ENCODE measurements at places on chromosomes 5 and 9.

DNA sequence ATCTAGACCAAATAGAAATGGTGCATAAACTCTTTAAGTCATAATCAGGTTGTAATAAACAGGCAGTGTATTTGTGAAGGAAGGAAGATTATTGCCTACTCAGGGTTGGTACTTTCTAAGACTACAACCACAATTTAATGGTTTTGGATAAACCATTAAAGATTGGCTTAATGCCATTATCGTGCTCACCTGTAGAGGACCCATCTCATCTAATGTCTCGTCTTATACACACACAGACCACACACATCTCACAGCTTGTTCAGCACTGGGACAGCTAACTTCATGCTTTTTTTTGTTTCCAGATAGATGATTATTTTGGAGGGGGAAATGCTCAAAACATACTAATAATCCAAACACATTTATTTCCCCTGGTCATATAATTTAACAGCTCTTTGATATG, 175.7 kb upstream of the SLC12A2 start:
- DNase-seq, result no peak

DNA sequence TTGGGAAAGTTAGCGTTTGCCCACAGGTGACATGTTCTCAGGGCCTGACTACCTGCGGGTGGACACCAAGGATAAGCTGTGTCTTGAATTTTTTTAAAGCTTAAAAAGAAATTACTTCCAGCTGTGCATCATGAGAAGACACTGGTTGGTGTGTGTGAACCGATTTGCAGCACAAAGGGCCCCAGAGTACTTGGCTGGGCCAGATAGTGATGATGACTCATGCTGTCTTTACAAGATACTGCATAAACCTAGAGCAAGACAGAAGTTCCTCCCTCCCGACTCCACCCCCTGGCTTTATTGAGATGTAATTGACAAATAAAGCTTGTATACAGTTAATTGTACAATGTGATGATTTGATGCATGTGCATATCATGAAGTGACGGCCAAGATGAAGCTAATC, 212.8 kb downstream of the NXNL2 start:
- no peak for DNase-seq

- DNase-seq, result no peak
Measured at GRCh38 chr9:5185220-5185840, at the start of gene INSL6. TSS of gene INSL6 (minus strand) at chr9:5185639. CDS start at chr9:5185602, 37 bp downstream.

- DNase-seq, result no peak
Measured at GRCh38 chr9:107694390-107694789, 204.8 kb upstream of the KLF4 start.

- no peak for DNase-seq
Measured at GRCh38 chr5:167767795-167768194, 523.6 kb upstream of the WWC1 start.

DNA sequence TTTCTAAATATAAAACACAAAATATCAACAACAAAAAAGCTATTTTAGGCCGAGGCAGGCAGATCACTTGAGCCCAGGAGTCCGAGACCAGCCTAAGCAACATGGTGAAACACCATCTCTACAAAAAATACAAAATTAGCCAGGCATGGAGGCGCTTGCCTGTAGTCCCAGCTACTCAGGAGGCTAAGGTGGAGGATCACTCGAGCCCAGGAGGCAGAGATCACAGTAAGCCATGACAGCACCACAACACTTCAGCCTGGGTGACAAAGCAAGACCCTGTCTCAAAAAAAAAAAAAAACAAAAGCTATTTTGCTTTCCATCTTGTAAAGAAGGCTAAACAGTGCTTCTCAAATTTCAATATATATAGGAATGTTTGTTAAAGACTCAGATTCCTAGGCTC, 11.3 kb downstream of the C5orf15 start:
- no peak for DNase-seq

- DNase-seq, result no peak
Measured at GRCh38 chr5:97096191-97096590, 46.2 kb downstream of the LIX1 start.

- peak; percentile 67 for DNase-seq
Measured at GRCh38 chr5:141637767-141638419, 1.1 kb downstream of the RELL2 start.

GRCh38 chr9:132877824-132878694, at the start of gene AK8:
TSS of gene AK8 (minus strand) at chr9:132878284. CDS start at chr9:132878255, 29 bp downstream.
- DNase-seq, result peak; percentile 75

DNA sequence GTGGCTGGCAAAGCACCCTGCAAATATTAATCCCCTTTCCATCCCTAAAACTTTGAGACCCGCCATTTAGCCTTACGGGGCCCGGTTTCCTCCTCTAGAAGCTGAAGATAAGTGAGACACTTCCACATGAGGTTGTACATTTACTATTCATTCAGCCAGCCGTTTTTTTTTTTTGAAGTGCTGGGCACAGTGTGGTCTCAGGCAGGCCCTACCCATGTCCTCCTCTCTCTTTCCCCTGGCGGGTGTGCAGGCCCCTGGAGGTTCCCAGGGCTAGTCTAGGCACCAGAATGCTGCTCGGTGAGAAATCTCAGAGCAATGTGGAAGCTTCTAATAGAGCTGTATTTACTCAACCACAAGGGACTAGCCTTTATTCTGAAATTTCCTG, 107.4 kb upstream of the LARP1 start:
- peak; percentile 26 for DNase-seq

DNA sequence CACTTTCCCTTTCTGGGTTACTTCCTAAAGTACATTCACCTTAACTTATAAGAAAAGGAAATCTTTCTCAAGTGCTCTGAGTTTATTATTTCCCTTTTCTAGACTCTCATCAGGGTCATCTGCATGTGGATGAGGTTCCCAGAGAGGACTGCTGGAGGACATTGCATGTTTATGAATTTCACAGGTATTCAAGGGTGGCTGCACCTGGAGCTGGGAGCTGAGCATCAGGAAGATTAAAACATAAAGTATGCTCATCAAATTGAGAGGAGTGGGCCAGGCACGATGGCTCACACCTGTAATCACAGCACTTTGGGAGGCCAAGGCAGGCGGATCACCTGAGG, 34.7 kb upstream of the PLIN2 start:
- no peak for DNase-seq

DNA sequence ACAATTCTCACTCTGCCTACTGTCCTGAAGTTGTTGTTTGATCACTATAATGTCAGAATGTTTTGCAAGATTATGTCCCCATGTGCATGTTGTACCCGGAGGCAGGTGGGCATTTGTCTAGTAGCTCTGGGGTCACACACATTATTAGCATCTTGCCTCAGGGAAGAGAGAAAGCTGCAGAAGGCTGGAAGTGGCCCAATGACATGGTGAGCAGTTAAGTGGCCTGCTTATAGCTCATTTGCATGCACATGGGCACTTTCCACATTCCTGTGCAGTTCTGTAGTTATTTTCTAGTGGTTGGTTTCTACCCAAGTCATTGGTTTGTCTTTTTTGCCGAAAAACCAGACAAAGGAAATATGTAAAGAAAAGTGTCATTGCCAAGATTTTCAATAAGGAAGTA, 80.9 kb downstream of the MAP1B start:
- DNase-seq, result no peak

DNA sequence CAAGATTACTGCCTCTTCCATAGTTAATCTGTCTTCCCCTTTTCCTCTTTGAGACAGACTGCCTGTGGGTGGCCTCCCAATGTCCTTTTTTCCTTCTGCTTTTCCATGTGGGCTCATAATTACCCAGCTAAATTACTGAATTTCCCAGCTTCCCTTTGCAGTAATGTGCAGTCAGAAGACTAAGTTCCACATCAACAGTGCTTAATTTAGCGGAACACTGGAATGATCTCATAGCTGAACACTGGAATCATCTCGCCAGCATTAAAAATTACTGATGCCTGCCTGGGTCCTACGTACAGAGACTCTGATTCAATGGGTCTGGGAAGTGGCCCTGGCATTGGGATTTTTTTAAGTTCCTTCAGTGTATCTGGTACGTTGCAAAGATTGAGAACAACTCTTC, 84.3 kb downstream of the DNAH5 start:
- no peak for DNase-seq

- DNase-seq, result peak; percentile 64
Measured at GRCh38 chr5:174751154-174752000, 27.0 kb downstream of the MSX2 start.

DNA sequence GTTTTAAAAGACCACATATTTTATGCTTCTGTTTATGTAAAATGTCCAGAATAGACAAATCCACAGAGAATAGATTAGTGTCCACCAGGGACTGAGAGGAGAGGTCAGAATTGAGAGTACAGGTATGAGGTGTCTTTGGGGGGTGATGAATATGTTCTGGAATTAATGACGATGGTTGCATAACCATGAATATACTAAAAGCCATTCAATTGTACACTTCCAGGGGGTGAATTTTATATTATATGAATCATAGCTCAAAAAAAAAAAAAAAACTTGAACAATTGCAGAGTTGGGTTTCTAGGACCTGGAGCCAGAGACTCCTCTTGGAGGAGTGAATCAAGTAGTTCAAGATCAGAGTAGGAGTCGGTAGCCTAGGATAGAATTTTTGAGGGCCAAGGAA, 57.8 kb upstream of the RUSC2 start:
- no peak for DNase-seq

DNA sequence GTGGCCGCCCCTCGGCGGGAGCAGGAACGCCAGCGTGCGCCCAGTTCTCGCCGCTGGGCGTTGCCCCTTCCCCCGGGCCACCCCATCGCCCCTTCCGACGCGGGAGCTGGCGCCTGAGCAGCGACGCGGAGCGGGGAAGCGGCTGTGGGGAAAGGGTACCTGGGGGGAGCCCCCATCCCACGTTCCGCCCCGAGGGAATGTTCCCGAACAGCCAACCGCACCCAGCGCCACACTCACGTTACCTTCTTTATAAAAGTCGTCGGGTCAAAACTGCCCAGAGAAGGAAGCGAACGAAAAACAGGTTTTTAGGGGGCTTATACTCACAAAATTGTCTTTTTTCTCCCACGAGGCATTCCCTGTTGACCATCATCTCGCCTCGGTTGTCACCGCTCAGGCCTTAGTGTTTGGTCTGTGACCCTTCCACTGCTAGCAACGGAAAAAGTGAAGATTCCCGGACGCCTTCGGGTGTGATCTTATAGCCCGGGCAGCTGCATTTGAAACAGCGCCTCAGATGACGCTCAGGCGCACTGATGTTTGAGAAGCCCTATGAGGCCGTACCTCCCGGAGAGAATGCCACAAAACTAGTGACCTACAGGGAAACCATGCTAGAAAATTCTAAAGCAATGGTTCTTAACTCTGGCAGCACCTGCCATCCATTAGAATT, 475 bp upstream of the GOLM1 start:
- peak; percentile 48 for DNase-seq

- no peak for DNase-seq
Measured at GRCh38 chr5:40223884-40224402, 455.8 kb upstream of the PTGER4 start.
